ENCODE measurements at places on chromosomes 1 and 21. TPM values are rescaled to one million over a fixed set of nuclear protein-coding genes. Genes with fewer than 3 reads are reported as not detected.

The PGLYRP4 gene
- not detected for total RNA-seq

The IRF6 gene
- 0.46 TPM for total RNA-seq

GRCh38 chr1:55476445-55477015, 261.4 kb upstream of the USP24 start:
- DNase-seq, result peak; percentile 53

DNA sequence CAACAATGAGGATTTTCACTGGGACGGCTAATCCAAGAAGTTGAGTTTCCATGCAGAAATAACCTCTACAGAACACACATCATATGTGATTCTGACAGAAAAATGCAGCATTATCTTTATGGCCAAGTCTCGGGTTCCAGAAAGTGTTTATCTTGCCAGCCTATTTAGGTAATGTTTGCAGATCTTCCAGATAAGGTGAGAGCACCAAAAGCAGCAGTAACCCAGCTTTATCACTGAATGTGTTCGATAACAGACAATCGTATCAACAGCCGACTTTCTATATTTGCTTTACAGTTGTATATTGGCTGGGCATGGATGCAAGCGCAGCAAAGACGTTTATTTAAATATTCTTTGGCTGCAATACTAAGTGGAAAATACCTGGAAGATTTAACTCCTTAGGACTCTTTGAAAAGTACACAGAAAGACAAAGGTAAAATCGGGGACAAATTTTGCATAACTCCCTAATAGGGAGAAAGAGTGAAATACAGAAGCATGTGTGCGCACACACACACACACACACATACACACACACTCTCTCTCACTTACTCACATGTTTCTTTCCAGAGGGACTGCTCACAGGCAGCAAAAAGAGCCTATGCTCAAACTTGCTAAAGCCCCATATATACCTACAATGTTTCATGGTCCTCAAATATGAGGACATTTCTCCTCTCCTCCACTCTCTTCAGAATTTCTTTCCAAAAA, 3.0 kb upstream of the CTSK start:
- DNase-seq, result no peak

DNA sequence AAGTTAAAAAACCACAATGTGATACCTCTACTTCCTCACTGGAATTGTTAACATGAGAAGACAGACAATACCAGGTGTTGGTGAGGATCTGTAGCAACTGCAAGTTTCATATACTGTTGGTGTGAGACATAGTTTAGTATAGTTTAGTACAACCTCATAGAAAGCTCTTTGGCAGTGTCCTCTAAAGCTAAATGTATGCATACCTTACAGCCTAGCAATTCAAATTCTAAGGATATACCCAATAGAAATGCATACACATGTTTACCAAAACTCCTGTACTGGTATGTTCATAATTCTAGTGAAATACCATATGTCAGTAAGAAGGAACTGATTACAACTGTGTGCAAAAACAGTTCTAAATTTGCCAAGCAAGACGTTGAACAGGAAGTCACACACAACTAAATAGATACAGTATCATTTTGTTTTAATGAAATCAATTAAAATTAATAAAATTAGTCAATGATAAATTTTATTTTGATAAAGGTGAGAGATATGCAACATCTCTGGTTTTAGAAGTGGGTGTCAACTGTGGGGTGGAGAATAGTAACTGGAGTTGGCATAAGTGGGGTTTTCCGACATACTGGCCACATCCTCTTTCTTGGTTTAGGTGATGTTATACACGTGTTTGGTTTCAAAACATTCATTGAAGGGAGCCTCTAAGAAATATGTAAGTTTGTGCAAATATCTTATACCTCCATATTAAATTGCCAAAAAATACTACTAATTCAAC, 450.7 kb downstream of the PTPRC start:
- DNase-seq, result no peak

- DNase-seq, result no peak
These were observed 21.9 kb downstream of the DLGAP3 start for GRCh38 chr1:34907487-34908090.

All from esophagus muscularis mucosa (tissue), 4 donors.